ENCODE measurements at places on chromosomes 4 and X.

- no peak for DNase-seq
Measured at GRCh38 chr4:157674699-157675098, 454.2 kb downstream of the GRIA2 start.

DNA sequence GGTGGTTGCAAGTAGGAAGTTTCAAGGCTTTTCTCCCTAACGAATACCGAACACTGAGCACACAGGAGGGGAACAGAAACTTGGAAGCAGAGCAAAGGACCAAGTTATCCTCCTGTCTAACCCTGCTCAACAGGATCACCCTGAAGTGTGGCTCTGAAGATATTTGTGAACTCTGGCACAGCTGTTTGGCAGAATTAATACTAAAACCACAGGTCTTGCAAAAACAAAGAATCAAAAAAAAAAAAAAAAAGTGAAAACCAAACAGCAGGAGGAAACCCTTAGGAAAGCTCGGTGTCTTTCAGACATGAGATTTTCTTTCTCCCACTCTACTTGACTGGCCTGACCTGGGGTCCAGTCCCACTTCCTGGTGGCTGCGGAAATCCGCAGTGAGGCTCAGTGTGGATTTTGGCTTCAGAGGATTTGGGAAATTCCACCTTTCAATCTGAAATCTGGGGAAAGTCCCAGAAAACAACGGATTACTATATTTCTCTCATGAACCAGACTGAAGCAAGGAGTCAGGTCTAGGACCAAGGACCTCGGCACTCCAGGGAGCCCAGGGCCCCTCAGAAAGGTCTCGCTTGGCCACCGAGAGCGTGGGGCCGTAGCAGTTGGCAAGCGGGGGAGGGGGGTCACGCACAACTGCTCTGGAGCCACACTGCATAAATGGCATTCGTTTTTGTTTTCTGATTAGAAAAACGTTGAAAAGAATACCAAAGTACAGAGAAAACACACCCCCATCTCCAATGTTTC lies 867 bp downstream of the TIFA start:
- DNase-seq = no peak

DNA sequence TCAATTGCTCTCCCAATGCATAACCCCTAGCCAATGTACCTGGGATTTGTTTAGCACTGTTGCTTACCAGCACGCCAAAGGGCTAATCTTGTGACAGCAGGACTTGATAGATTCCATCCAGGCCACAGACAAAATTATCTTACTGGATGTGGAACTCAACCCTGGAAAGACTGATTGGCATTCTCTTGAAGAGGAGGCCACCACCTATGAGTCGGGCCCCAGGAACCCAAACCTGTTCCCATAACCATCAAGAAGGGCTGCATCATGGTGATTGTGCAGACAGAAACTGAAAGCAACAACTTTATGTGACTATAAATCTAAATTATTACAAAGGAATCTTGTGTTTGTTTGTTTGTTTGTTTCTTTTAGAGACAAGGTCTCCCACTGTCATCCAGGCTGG lies 19.9 kb upstream of the TMEM255A start:
- DNase-seq = no peak

- no peak for DNase-seq
Measured at GRCh38 chr4:156991161-156991560, 19.6 kb upstream of the PDGFC start.

GRCh38 chr4:119210775-119211174 lies 1.7 kb upstream of the USP53 start:
- no peak for DNase-seq

- DNase-seq = no peak
Measured at GRCh38 chr4:110128472-110128919, 69.9 kb downstream of the ELOVL6 start.

- DNase-seq = no peak
Measured at GRCh38 chr4:105469736-105470135, 4.1 kb downstream of the PPA2 start.

GRCh38 chr4:166996216-166996615 lies 238.1 kb downstream of the SPOCK3 start:
- DNase-seq = no peak

DNA sequence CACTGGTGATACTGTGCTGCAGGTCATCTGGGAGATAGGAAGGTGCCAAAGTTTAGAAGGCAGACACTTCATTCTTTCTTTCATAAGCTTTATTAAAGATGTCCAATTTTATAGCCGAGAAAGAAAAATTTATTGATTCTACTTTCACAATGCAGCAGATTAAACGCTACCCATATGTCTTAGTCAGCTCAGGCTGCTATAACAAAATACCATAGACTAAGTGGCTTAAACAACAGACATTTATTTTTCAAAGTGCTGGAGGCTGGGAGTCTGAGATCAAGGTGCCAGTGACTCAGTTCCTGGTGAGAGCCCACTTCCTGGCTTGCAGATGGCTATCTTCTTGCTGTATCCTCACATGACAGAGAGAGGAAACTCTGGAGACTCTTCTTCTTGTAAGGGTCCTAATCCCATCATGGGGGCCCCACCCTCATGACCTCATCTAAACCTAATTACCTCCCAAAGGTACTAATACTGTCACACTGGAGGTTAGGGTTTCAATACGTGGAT lies 33.4 kb upstream of the KLHL34 start:
- no peak for DNase-seq

DNA sequence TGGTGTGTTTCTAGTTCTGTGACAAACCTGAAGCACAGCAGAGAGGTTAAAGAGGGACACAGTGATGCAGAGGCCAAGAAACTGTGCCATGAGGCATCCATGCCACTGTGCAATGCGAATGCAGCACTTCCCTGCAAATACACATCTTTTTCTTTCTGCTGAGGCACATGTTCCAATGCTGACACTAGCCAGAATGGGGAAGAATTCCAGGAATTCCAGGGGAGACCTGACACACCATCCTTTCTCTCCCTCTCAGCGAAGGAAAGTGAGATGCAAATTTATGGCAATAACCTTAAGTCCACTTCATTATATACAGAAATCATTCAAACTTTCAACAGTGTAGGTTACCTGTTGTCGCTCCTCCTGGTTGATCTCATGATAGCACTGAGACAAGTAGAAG lies 204.8 kb downstream of the LDB2 start:
- DNase-seq = no peak
